ENCODE measurements at places on chromosomes 13 and 19.

DNA sequence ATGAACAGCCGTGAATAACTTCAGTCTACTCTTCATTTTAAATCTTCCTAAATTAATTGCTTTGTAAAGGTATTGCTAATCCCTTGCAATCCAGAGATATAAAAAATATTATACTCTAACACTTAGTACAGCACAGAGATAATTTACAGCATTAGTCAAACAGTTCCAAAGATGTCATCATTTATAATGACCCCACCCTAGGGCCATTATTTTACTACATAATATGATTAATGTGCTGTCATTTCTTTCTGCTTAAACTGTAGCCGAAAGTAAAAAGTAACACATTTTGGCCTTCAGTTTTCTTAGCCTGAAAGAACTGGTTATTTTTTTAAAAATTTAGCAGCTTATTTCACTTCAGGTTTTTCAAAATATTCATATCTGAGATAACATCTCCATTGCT, 256.3 kb upstream of the RFC3 start:
- no peak for DNase-seq

- DNase-seq = no peak
These were observed 300.7 kb downstream of the DCT start for GRCh38 chr13:94178625-94179244.

GRCh38 chr19:45681391-45682015, 10.2 kb downstream of the SNRPD2 start:
- peak; percentile 74 for DNase-seq

DNA sequence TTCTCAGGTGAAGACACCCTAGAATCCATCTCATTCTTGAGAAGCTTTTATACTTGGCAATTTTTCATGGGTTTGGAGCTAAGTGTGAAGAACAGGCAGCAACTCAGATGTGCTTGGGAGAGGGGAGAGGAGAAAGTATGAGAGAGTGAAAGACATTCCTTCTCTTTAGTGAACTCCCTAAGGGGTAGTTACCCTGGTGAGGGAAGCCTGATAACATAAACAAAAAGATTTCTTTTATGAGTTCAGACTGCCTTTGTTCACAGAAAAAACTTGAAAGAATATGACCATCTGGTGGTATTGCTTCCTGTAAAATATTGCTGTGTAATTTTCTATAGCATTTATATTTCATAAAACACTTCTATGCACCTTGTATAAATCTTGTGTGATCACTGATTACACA, at the start of gene STOML3:
Gene STOML3 (minus strand): TSS at position 139 of the 400 bp plus-strand sequence. CDS start 110 bp downstream, at position 29.
- no peak for DNase-seq

GRCh38 chr13:23399347-23399746, 34.2 kb downstream of the SACS start:
- DNase-seq = no peak

DNA sequence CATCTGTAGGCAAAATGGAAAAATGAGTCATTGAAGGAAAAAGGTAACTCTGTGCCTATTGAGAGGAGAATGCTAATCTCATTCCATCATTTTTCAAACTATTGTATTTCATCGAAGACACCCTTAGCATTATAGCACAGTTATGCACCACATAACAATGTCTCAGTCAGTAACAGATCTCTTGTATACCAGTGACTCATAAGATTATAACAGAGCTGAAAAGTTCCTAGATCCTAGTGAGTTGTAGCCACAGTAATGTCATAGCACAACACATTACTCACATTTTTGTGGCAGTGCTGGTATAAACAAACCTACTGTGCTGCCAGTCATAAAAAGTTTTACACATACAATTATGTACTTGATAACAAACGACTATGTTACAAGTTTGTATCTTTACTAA, 1077.6 kb downstream of the DIAPH3 start:
- no peak for DNase-seq

DNA sequence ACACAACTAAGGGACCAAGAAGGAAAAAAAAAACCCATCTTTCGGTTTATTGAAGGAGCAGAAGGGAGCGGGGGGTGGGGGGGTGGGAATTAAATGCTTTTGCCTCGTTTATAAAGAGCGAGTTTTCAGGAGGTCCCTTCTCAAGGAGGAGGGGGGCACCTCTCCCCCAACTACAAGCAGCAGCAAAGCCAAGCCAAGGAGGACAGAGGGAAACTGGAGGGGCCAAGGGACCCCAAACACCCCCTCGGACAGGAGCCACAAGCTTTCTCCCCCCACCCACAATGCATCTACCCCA, 2.4 kb downstream of the IRF2BP1 start:
- DNase-seq = no peak

GRCh38 chr19:11041966-11042627, 47.2 kb upstream of the LDLR start:
- DNase-seq = no peak

DNA sequence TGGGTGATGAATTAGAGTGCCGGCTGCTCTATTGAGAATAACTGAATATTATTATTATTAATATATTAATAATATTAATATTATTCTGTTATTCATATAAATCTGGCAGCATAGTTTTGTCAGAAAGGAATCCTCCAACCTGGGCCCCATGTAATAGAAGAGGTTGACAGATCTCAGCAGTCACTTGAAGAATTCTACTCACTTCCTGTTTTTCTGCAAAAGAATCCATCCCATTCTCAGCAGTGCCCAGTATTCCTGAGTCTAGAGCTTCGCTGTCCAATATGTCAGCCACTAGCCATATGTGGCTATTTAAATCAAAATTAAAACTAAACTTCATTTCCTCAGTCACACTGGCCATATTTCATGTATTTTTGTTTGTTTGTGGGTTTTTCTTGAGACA, 72.4 kb upstream of the USPL1 start:
- no peak for DNase-seq

GRCh38 chr19:14402332-14403144, 16.6 kb downstream of the DDX39A start:
- no peak for DNase-seq

GRCh38 chr13:44352671-44353070, 21.0 kb upstream of the SERP2 start:
- no peak for DNase-seq

DNA sequence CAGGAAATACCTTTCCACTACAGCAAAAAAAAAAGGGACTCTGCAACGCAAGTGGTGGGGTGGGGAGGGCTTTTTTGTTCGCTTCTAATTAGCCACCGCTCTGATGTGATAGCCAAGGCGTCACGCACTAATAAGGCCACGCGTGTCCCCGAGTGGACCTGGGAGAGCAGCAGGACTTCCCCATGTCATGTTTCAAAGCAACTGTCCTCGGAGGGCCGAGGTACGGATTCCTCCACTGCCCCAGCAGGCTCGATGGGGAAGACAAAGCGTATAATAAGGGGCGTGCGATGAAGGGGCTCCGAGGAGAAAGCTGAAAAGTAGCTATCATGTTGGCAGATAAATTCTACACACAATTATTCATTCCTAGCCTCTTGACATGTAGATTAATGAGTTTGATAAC, 179.7 kb upstream of the ZNF507 start:
- DNase-seq = no peak

- no peak for DNase-seq
These were observed 14.2 kb downstream of the UPF1 start for GRCh38 chr19:18845961-18846360.

- DNase-seq = no peak
These were observed 217.1 kb upstream of the SPRY2 start for GRCh38 chr13:80558074-80558473.

- no peak for DNase-seq
These were observed 47.8 kb upstream of the C1QTNF9 start for GRCh38 chr13:24261566-24261965.

DNA sequence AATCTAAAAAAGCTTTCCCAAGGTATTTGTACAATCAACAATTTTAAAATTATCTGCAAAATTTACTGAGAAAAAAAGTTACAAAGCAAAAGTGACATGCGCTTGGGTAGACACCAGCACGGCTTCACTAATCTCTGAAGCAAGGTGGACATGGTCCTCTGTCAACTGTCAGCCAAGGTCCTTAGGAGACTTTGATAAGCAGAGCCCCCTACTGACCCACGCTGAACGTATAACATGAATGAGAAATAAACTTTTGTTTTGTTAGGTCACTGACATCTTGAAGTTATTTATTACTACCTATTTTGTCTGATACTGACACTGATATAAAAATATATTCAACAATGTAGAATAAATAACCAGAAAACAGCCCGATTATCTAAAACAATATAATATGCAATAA, 100.7 kb upstream of the OBI1 start:
- DNase-seq = no peak

DNA sequence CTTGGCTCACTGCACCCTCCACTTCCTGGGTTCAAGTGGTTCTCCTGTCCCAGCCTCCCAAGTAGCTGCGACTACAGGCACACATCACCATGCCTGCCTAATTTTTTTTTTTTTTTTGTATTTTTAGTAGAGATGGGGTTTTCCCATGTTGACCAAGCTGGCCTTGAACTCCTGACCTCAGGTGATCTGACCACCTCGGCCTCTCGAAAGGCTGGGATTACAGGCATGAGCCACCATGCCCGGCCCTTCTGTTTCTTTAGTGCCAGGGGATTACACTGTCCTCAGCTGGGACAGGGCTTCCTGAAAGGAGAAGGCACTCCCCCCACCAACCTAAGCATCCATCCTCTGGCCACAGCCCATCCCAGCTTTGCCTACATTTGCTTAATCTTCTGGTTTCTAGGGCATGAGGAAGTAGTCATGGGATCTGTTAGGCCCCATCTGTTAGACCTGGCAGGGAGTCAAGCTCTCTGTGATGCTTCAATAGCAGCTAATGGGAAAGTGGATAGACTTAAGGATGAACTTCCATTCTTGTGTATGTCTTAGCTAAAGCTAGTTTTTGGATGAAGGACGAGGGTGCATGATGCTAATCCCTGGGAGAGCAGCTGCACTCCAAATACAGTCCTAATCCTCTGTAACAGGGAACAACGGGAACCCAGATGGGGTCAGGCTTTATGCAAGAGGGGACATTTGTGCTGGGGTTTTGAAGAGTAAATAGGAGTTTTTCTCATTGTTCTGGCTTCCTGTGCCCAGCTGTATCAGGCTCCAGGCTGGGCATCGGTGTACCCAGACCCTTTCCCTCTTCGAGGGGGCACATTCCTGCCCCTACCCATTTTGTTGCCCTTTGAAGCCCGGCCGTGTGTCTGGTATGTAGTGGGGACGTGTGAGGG, 2.6 kb downstream of the VAV1 start:
- no peak for DNase-seq
